G401 (cell line): ENCODE measurements at places on chromosomes 4 and X.

- no peak for DNase-seq
Observed at GRCh38 chrX:71542825-71543224, 9.9 kb downstream of the OGT start.

GRCh38 chr4:16750882-16751642 is 147.4 kb downstream of the LDB2 start:
- DNase-seq = no peak

DNA sequence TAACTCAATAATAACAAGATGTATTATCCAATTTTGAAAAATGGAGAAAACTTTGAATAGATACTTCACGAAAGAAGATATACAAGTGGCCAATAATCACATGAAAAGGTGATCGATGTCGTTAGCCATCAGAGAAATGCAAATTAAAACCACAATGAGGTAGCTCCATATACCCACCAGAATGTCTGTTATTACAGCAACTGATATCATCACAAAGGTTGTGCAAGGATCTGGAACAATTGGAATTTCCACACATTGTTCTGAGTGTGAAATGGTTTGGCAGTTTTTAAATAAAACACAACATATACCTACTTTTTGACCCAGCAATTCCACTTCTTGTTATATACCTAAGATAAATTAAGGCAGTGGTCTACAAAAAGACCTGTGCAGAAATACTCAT is 71.7 kb downstream of the IRS4 start:
- DNase-seq = no peak

- no peak for DNase-seq
Observed at GRCh38 chrX:152165033-152165743, 26.8 kb upstream of the MAGEA10 start.

- DNase-seq = no peak
Observed at GRCh38 chrX:7987160-7988012, 60.2 kb upstream of the PNPLA4 start.

DNA sequence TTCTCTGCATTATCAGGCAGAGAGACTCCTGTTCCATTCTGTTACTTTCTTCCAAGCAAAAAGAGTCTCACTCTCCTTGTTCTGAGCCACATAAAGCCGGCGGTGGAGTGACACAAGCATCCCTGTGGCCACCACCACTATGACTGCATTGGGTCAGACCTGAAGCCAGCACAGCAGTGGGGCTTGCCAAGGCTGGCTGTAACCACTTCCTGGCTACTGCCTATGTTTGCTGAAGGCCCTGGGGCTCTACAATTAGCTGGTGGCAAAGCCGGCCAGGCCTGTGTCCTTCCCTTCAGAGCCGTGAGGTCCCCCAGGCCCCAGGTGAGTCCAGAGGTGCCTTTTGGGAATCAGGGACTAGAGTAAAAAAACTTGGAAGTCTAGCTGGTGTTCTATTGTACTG is 31.8 kb downstream of the PLAC8 start:
- DNase-seq = no peak

- DNase-seq = no peak
Observed at GRCh38 chr4:106530821-106531220, 162.2 kb upstream of the GIMD1 start.
